ENCODE measurements at places on chromosomes 2 and 18.

- no peak for DNase-seq
These were observed 64.8 kb downstream of the PDCL3 start for GRCh38 chr2:100627330-100628300.

DNA sequence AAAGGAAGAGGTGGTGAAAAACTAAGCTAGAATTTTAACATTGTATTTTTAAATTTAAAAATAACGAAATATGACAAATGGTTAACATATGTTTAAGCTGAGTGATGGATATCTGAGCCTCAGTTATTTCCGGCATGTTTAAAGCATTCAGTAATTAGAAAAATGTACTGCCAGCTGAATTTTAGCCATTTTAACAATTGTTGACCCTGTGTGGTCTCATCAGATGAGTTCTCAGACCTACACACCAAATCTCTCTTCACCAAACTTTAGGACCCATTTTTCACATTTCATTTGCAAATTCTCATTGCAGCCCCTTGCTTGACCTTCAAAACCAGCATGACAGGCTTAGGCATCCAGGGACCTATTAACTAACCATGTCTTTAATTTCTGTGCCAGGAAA, 91.5 kb upstream of the RGPD4 start:
- DNase-seq: no peak

GRCh38 chr2:172702451-172702850, 33.2 kb upstream of the RAPGEF4 start:
- no peak for DNase-seq

DNA sequence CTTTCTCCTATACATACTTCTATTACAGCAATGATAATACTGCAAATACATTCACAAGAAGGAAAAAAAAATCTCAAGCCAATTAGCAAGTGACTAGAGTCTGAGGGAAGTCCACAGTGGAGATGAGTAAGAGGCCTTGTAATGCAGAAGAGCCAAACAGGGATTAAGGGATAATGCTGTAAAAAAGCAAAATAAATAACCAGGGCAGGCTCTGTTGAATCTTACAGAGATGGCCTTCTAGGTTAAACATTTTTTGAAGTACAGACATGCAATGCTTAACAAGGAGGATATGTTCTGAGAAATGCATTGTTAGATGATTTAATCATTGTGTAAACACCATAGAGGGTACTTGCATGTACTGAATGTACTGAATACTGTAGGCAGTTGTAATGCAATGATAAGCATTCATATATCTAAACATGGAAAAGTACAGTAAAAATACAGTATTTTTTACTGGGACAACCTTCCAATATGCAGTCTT, 122.1 kb upstream of the RMDN2 start:
- peak; percentile 94 for DNase-seq

DNA sequence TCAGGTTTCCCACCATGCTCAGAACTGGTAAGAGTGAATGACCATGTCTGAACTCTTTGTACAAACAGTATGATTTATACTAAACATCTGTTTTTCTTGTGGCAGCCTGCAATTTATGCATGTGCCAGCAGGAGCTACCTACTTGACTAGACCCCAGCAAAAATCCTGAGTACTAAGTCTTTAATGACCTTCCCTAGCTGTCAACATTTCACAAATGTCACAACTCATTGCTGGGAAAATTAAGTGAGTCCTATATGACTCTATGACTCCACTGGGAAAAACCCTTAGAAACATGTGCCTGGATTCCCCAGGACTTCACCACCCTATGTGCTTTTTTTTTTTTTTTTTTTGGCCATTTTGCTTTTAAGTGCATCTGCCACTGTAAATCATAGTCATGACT, 1225.8 kb downstream of the SUCLG1 start:
- DNase-seq: peak; percentile 1

DNA sequence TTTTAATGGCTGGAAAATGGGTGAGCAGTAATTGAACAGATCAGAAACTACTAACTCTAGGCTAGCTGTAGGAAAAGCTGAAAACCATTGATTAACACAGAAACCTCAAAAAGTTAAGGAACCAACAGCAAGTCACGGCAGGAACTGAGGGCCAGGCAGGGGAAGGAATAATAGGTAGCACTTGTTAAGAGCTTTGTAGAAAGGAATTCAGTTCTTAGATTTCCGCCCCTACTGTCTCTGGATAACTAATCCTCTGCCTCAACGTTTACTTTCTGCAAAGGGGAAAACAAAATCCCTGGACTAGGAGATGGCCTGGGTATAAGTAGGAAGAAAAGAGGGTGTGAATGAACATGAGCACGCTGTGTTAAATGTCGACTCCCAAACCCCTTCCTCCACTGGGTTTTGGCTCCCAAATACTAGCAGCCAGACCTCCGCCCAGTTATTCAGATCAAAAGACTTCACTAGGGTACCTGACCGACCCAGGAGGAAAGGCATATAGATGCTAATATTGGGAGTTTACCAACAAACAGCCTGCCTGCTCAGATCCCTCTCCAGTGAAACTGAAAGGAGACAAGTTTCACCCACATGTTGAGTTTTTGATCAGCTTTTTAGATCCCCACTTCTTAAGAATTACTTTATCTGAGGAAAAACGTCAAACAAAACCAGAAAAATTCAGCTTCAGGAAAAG, 12.4 kb downstream of the SMAD2 start:
- no peak for DNase-seq

DNA sequence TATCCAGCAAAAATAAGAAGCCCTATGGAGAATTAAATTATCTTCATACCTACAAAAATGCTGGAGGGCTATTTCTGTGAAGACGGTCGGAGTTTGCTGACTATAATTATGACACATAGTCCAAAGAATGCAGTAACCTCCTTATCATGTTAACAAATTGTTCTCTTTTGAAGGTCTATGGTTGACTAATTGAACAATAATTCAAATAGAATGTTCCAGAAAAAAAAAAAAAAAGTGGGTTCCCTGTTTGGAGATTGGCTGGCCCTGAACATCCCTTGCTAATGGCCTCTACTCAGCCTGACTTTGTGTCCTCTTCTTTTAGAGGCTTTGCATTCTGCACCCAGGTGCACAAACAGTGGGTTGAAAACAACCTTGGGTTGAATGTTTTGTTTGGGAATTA, 82.8 kb upstream of the CCBE1 start:
- peak; percentile 89 for DNase-seq

DNA sequence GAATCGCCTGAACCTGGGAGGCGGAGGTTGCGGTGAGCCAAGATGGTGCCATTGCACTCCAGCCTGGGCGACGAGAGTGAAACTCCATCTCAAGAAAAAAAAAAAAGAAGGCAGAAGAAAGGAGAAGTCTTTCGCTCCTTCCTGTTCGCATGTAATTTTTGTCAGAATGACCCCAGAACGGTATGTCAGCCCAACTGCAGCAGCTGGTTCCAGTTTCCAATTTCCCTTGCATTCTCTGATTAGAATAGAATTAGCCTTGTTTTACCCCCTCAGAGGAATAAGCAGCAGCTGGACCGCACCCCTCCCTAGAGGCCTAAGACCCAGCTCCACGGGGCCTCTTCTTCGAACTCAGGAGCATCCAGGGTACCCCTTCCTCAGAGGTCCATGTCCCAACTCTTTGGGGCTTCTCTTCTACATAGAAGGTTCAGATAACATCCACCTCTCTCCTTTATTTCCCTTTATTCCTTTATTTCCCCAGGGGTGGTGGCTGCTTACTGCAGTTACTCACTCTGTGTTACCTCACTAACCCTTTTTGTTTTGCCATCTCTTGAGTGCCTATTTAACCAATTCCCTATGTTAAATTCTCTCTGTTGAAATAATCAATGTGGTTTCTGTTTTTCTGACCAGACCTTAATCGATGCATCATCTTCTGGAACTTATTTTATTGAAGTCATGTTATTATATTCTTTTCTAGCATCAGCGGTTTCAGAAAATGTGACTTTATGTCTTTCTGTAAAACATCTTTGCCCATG, 7.2 kb upstream of the PUM2 start:
- DNase-seq: no peak

All from bronchial epithelial cell (primary cell).